Stimulated activated CD4-positive, alpha-beta T cell treated with anti-CD3 and anti-CD28 coated beads, TNF-alpha, amount 100 ng/mL, for 1 hour (primary cell): ENCODE measurements at places on chromosomes 7 and 10.
A peak's percentile ranks its signal among the peaks of the same experiment; 100 is the strongest.

GRCh38 chr10:86067436-86068050 lies 299.1 kb downstream of the GRID1 start:
- DNase-seq = no peak

DNA sequence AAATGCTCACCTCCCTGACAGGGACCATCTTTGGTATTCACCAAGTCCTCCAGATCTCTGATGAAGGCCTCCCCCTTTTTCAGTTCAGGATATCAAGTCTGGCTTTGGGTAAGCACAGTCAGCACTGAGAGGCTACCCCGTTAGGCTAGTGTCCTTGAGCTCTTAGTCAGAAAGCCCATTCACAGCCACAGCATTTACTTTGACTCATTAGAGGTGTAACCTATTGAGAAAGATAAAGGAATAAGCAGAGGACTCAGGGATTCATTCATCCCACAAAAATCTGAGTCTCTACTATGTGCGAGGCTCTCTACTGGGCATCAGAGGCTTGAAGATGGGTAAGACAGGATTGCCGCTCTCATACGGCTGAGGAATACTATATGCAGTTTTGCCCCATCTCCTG lies 14.0 kb upstream of the RAMP3 start:
- DNase-seq = no peak

- no peak for DNase-seq
These were observed 146.0 kb downstream of the FANK1 start for GRCh38 chr10:126042354-126042753.

- DNase-seq = no peak
These were observed 23.0 kb downstream of the MKI67 start for GRCh38 chr10:128103229-128103714.

- no peak for DNase-seq
These were observed 27.6 kb upstream of the OPTN start for GRCh38 chr10:13072339-13072738.

DNA sequence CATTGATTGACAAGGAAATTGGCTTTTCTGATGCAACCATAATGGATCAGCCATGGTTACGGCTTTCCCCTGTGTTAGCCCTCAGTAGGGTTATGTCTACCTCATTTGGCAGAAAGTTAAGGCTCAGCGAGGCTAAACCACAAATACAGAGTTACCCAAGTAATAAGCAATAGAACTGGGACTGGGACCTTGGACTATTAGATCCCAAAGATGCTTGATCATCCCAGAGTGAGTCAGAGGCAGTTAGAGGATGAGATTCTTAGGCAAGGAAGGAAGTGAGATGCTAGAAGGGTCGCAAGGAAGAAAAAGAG lies 401.4 kb downstream of the TNS3 start:
- DNase-seq = no peak

DNA sequence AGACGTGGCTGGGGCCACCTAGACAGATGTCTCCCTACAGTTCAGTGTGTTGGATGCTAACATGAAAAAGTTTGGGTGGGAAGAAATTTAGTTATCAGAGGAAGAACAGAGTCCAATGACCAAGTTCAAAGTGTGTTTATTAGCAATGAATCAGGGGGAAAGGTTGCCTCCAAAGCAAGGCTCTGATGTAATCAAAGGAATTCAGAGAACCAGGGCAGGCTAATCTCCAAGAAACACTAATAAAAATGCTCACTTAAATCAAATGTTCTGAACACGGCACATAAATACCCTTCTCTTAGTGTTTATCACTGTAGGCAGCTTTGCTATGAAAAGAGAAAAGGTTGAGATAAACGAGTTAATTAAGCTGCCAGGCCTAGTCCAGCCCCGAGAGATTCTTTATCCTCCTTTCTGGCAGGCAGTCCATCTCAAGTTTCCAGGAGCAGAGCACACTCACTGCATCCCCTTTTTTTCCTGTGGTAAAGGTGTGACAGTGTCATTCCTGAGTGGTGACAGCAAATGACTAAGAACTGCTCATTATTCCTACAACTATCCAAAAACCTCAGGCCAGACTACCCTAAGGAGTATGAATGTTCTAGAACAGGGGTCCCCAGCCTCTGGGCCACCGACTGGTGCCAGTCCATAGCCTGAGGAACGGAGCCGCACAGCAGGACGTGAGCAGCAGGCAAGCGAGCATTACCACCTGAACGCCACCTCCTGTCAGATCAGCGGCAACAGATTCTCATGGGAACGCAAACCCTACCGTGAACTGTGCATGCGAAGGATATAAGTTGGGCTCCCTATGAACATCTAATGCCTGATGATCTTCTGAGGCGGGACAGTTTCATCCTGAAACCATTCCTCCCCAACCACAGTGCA lies 66.9 kb upstream of the FHIP2A start:
- DNase-seq = no peak

- DNase-seq = no peak
These were observed 482.0 kb upstream of the MGMT start for GRCh38 chr10:128985036-128985435.

DNA sequence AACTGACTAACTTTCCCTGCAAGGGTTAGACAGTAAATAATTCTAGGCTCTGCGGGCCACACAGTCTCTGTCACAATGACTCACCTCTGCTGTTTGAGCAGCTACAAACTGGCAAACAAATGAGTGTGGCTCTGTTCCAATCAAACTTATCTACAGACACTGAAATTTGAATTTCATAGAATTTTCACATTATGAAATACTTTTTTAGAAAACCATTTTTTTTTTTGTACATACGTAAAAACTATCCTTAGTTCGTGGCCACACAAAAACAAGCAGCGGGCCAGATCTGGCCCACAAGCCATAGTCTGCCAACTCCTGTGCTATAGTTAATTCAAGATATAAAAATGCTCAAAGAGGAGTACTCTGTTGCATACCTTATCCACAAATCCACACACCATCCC lies 32.6 kb downstream of the PIP4K2A start:
- peak; percentile 19 for DNase-seq

GRCh38 chr10:106935978-106936451 lies 228.5 kb downstream of the SORCS1 start:
- no peak for DNase-seq

- no peak for DNase-seq
These were observed 64.2 kb downstream of the CNNM2 start for GRCh38 chr10:102982296-102982695.

- DNase-seq = no peak
These were observed 49.5 kb downstream of the NEURL1 start for GRCh38 chr10:103542764-103543616.

DNA sequence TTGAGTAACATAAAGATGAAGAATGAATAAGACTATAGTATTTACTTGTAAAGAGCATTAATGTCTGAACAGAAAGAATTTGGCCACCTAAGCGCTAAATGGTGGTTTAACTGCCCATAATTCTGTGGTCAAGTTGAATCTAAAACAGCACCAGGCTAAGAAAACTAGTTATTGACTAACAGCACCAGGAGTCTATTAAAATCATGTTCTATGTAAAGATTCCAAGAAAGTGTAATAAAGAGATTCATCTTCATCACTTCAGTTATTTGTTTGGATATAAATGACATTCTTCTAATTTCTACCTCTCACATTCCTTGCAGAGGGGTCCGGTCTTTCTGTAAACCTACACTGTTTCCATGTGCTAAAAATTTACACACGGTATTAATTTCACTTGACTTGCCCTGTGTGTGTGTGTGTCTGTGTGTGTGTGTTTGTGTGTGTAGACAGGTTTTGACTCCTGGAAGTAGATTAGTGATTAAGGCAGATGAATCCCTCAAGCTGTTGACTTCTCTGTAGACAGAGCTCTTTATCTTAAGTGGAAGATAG lies 84.4 kb downstream of the KLF6 start:
- no peak for DNase-seq

- no peak for DNase-seq
These were observed 618.0 kb upstream of the LRRTM3 start for GRCh38 chr10:66307826-66308225.

GRCh38 chr10:50512214-50512595 lies 111.6 kb downstream of the SGMS1 start:
- DNase-seq = no peak

DNA sequence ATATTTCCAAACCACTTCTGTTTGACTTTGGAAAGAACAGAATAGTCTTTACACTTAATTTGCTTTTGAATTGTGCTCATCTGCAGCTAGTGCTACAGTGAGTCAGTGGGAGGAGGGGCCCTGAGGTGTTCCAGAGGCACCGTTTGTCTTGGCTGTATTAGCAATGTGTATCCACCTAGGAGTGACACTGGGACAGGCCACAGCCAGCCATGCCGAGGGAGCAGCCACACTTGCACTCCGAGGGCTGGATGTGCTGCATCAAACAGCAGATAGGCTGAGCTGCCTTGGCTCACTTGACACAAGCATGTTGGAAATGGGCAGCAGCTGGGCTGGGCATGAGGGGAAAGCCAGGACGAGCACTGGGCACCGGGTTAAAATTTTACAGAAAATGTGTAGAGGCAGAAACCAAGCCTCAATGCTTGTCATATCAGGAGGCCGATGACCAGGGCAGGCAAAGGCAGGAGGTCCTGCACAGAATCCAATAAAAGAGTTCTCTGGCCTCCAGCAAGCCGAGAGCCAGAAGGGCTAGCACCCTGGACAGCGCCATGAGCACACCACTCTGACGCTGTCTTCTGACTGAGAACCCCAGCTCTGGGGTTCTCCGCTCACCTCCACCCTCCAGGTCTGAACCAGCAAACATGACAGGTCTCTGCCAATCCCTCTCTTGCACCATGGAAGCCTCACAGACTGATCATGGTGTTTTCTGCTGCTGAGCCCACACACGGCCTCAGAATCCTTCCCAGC lies 163.3 kb downstream of the GRID1 start:
- no peak for DNase-seq

DNA sequence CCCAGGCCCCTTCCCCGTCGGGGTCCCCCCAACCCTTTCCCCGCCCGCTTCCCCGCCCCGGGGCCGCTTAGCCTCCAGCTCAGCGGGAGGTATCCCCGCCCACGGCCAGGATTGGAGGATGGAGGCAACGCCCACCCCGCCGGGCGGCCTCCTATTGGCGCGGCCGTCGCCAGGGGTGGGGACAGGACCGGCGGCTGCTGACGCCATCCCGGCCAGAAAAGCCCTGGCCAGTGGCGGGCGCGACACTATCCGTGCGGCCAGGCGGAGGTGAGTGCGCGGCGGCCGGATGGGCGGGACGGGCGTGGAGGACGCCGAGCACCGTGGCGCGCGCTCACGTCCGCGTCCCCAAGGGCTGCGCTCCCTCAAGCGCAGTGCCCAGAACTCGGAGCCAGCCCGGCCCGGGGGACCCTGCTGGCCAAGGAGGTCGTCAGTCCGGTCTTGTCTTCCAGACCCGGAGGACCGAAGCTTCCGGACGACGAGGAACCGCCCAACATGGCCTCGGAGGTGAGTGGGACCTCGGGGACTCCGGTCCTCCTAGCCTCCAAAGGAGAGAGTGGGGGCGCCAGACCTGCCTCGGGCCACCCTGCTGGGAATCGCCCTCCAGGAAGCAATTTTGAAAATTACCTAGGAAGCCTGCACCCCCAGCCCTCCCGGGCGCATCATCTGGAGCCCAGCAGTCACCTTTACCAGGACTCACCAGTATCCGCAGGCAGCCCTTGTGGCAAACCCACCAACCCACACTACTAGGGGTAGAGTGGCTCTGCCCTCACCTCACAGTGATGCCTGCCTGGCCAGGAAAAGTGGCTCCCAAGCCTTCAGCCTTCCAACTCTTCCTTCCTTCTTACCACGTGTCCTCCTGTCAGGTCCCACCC lies at the start of gene ASL:
ASL (plus strand) TSS at position 230 of the 872 bp plus-strand sequence; CDS start at position 493, 263 bp downstream.
- DNase-seq = peak; percentile 65

DNA sequence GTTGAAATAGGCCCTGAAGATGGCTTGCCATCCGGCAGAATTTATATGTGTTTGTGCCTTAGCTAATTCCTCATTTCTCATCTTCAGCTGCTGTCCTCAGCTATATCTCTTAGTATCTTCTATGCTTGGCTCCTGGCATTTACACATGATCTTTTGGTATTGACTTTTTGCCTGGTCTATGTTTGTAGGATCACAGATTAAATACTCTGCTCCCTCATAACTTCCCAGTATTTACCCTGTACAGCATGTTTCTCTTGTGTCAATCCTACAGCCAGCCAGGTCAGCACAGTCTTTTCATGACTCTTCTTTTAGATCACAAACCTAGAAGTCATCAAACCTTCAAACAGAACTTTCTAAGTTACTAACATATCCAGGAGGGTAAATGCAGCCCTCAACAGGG lies 743.8 kb downstream of the MAGI2 start:
- DNase-seq = no peak

GRCh38 chr7:78345979-78346378 lies 547.4 kb downstream of the PHTF2 start:
- DNase-seq = no peak

DNA sequence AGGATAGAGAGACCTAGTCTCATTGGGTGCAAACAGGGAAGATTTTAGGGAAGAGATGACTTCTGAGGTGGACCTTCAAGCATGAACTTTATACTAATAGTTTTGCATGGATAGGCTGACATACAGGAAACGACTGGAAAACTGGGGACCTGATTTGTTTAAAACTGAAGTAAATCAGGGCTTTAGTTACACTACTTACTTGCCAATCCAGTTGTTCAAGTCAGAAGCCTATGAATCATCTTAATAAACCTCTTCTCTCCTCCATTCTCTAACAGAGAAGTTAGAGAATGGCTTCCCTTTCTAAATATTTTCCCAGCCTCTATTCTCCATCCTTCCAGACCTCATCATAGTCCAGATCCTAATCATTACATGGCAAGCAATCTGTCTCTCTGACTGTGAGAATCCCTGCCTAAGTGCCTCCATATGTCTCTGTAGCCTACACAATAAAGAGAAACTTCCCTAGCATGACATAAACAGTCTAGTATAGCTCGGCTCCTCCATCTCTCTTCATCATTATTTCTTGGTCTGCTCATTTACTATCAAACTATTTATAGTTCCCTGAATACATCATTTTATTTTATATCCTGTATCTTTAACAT lies 55.8 kb downstream of the PRKG1 start:
- no peak for DNase-seq

- peak; percentile 64 for DNase-seq
These were observed 44.8 kb downstream of the PDIA4 start for GRCh38 chr7:148983200-148984146.

- DNase-seq = no peak
These were observed 21.7 kb upstream of the ST8SIA6 start for GRCh38 chr10:17476073-17476472.

DNA sequence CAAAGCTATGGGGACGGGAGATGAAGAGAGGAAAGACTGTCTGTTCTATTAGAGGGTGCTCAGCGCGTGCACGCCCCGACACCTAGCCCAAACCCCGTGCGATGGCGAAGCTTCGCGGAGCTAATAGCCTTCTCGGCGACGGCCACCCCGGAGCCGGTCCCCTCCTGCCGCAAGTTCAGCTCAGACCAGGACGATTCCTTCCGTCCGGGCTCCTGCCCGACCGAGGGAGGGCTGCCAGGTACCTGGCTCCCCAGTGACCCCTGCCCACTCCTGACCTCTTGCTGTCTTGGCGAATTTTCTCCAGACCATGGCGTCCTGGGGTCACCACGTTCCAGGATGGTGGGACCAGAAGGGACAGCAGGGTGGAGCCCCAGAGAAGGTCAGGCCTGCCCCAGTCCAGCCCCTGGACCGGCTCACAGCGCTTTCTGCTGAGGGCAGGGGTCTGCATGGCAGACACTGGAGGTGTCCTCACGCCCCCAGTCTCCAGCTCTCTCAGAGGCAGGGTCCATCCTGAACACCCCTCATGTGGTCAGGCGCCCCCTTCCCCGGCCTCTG lies 36.7 kb downstream of the UNCX start:
- DNase-seq = no peak
